ENCODE measurements at places on chromosomes 2 and 18.

DNA sequence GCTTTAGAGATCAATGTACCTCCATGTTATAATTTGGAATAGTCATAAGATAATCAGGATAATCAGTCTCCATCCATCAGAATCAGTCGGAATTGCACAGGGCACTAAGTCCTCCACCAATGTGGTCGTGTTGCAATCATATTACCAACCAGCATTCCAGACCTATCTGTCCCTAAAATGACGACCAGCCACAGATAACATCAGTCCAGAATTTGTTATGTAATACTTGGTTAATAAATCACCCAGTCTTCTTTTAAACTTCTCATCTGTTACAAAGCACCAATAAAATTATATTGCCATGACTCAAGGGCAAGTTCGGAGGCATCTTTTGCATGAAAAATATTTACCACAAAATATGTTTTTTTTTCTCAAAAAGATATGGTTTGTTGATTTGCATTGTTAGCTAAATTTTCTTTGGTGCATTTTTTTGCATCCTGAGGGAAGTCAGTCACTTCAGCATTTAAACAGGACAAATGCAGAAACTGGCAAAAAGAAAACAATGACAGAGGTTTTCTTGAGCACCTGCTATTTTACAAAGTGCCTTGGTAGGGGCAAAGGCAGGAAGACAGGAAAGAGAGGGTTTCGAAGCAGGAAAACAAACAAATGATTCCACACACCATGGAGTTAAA is 29.3 kb downstream of the PIEZO2 start:
- no peak for DNase-seq

DNA sequence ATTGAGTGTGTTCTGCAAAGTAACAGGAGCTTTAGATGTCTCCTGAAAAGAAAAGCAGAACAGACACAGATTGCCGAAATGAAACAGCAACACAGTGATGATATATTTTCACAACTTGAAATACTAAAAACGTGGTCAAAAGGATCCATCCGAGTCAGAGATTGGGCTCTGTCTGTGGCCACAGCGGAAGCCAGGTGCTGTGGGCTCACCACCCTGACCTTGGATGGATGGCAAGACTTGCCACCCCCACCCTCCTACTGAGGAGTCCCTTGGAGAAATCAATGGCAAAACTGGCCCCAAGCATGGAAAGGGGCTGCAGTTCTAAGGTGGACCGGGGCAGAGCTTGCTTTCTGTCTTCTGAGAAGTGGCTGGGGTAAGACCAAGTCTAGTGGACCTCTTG is 31.4 kb upstream of the ACKR3 start:
- DNase-seq: no peak

GRCh38 chr2:38634684-38635083 is 31.2 kb upstream of the GALM start:
- DNase-seq: peak; percentile 71

DNA sequence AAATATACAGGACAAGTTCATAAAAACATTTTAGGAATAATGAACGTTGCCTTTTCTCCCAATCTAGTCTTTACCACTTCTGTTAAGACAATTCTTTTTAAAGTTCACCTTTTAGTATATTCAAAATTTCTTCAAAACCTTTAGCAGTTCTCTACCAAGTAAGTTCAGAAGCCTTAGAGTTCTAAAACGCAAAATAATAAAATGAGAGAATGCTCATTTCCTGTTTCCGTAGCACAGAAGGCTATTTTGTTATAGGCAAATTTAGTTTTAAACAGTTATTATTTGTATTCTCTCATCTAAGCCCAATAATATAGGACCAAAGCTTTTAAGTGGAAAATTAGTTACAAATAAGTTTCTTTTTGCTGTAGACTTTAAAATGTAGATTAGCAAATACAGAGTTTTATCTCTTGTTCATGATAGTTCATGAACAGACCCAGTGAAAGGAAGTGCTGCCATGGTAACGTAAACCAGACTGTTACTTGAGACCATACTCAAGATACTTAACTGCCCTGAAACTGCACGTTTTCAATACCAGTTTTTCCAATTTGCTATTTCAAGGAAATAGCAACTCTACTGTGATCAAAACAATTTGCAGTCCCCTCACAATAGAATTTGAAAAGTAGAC is 173.1 kb upstream of the STON1 start:
- DNase-seq: peak; percentile 24

DNA sequence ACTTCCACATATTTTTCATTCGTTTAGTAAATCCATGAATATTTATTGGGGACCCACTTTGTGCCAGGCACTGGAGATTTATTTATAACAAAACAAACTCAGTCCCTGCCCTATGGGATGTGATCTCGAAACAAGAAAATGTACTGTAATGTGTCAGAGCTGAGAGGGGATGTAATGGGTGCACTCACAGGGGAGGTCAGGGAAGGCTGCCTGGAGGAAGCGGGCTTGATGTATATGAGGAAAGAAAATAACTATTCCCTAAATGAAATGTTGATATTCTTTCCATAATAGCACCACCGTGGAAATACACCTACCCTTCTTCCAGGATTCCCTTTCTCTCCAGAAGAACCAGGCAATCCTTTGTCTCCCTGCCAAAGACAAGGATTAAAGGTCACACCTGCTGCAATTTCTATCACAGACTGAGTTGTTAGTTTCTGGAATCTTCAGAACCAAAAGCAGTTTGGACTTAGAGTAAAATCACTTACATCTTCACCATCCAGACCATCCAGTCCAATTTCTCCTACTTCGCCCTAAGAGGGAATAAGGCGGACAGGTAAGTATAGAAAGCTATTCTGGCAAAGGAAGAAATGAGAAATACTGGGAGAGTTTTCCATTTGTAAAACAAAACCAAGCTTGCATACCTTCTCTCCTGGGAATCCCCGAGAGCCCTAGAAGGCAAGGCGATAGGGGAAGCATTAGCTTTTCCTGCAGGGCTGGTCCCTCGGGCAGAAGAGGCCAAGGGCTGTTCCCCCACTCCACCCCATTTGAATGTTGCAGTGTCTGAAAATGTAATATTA is 55.0 kb downstream of the COL6A3 start:
- DNase-seq: no peak

GRCh38 chr2:135744760-135745314 is 3.2 kb downstream of the UBXN4 start:
- peak; percentile 24 for DNase-seq

GRCh38 chr2:11573418-11574175 is 39.8 kb downstream of the GREB1 start:
- DNase-seq: no peak

DNA sequence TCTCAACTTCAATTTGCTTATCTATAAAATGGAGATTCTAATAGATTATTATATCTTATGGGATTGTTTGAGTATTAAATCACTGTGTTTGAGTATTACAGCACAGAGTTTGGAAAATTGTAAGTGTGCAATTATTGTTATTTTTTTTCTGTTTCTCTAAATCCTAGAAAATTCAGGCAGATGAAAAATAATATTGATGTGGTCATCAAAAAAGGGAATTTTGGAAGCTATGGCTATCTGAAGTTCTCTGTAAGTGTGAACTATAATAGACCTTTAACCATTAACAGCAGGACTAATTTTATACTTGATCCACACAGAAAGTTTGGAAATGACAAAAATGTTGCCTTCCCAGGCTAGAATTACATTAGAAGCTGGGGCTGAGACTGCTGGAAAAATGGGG is 393.2 kb downstream of the SUCLG1 start:
- DNase-seq: no peak

GRCh38 chr18:10928772-10929373 is 220.5 kb downstream of the PIEZO2 start:
- peak; percentile 66 for DNase-seq

DNA sequence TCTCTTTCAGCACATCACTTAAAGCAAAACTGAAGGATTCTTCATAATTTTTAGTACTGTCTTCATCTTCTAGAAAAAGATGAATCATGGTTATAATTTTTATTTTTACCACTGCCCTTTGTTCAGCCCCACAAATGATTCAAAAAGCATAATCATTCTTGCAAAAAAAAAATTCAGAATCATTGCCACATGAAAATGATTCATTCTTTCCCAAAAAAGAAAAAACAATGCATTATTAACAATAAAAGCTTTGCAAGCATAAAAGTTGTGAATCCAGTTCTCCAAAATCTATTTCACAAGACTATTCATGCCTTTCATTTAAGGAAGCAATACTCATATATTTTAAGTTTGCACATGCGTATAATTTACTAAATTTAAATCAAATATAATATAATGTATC is 204.8 kb downstream of the RBM43 start:
- no peak for DNase-seq

DNA sequence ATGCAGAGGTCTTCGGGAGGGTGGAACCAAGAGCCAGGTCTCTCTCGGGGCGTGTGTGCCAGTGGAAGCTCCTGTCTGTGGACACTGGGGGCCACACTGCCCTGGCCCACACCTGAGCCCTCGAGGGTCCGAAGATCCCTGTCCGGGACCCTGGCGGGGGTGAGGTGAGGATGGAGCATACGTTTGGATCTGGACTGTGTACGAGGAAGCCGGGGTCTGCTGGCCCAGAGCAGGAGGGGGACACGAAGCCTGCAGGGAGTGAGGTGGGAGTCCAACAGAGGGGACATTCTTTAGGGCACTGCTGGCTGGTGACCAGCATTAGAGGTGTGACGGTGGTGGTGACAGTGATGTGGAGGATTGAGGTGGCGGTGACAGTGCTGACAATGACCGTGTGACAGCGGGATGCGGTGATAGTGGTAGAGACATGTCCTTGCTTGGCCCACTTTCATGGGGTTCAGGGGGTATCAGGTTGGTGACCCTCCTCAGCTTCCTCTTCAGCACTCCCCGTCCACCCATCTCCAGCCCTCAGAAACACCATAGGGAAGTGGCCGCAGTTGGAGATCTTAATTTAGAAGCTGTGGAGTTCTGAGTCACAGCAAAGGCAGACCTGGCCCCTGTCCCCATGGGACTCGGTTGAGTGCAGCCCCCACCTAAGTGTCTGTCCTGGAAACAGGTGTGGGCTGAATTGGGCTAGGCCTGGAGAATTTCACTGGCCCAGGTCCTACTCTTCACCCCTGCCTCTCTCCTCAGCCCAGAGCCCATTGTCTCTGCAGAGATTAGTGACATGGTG is 252.0 kb downstream of the DYSF start:
- no peak for DNase-seq

- DNase-seq: no peak
Measured at GRCh38 chr2:196884368-196884767, 42.1 kb downstream of the PGAP1 start.

- no peak for DNase-seq
Measured at GRCh38 chr18:5582076-5582475, 38.3 kb upstream of the EPB41L3 start.

DNA sequence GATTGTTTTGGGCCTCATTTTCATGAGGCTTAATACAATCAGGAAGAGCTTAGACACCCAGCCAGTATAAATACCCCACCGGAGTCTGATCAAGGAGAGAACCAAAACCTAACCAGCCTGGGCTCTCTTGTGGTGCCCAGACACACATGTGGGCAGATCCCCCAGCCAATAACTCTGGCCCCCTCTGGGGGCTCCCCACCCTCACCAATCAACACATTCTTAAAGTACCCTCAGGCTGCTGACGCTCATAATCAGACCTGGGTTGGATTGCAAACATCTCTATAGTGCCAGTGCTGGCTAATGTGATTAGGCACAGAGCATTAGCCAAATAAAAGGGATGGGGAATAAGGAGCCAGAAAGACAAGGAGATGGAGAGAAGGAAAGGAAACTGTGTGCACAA is 329.6 kb downstream of the BCL11A start:
- DNase-seq: no peak

DNA sequence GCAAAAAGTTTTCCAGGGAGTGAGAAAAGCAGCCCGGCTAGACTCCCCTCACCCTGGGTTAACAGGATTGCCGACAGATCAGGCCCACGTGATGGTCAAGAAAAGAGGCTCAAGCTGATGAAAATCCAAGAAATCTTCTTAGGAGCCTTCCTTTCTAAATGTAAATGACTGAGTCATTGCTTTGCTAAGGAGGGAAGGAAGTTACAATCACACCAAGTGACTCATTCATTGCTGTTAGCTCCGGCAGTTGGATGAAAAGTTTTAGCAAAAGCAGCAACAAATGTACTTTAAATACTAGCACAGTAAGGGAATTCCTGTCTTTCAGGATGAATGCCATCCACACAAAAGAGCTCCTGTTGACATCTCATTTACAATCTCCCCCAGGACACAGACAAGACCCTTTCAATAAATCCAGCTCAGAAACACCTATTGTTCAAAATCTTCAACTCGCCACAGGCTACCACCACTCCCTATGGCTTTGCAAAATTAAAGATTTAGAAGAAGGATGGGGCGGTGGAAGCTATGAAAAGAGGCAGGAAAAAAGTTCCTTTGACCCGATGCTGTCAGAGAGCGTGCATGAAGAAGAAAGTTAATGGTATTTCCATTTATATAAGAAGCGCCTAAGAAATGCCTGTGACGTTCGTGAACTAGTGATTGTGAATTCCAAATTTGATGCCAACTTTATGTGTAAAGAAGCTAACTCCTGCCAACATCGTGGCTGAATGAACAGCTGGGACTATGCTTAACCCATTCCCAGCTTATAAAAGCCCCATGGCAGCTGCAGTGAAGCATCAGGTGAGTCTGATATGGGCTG is 153.7 kb downstream of the TGIF1 start:
- no peak for DNase-seq

GRCh38 chr2:47721296-47721695 is 61.6 kb upstream of the MSH6 start:
- DNase-seq: no peak

- DNase-seq: no peak
Measured at GRCh38 chr18:70384181-70384790, 95.4 kb downstream of the SOCS6 start.

DNA sequence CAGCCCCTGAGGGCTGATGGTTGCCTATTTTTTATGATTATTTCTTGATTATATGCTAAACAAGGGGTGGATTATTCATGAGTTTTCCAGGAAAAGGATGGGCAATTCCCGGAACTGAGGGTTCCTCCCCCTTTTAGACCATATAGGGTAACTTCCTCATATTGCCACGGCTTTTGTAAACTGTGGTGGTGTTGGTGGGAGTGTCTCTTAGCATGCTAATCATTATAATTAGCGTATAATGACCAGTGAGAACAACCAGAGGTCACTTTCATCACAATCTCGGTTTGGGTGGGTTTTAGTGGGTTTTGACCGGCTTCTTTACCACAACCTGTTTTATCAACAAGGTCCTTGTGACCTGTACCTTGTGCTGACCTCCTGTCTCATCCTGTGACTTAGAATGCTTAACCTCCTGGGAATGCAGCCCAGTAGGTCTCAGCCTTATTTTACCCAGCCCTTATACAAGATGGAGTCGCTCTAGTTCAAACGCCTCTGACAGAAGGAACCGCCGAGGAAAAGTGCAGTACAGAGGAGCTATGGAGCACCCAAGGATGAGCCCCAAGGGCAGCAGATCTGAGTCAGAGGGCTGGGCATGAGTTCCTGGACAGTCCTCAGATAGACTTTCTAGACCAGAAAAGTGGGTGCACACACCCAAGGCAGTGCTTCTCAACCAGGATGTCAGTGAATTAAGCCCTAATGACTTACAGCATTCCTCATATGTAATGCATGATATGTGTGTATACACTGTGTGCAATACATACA is 37.1 kb upstream of the ASAP2 start:
- DNase-seq: no peak

GRCh38 chr2:101173707-101174295 is 22.6 kb upstream of the TBC1D8 start:
- peak; percentile 48 for DNase-seq

- DNase-seq: peak; percentile 6
Measured at GRCh38 chr2:226031647-226032501, 632.4 kb downstream of the NYAP2 start.
